Panc1 (cell line): ENCODE measurements at places on chromosomes 5 and 9.

GRCh38 chr5:103031607-103032006 lies 88.3 kb downstream of the GIN1 start:
- DNase-seq: no peak

DNA sequence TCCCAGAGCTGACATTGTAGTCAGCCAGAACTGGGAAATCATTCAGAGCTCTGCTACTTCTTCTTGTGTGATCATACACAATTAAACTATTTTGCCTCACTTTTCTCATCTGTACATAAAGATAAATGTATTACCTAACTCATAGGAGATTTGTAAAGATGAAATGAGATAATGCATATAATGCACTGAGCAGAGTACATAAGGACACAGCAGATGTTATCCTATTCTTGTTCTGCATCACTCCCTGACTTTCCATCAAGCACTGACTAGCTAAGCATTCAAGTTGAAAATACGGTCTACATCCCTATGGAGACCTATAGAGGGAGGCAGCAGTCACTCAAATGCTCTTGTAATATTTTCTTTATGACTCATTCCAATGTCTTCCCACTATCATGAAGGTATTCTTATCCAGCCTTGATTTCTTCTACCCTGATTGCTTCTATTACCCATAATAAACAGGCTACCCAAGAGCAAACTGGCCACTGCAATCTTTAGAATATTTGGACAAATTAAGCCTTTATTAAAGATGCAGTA lies 16.3 kb upstream of the PRR16 start:
- no peak for DNase-seq

- no peak for DNase-seq
Observed at GRCh38 chr5:137923856-137924255, 34.6 kb downstream of the PKD2L2 start.

GRCh38 chr5:167489202-167489601 lies 802.2 kb upstream of the WWC1 start:
- DNase-seq: no peak

DNA sequence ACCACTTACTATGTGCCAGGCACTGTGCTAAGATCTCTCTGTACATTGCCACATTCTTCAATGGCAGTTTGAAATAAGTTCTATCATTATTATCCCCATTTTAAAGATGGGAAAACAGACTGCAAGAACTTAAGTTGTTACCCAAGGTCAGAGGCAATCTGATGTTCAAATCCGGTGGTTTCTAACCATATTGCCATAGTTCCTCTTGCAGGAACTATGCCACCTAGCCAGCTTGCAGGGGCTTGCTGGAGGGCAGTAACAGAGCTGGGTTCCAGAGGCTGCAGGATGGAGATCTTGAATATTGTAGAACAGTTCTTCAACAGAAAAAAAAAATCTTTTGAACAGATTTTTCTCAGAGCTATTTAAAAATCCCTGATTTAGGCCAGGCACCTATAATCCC lies 71.8 kb upstream of the TNFAIP8 start:
- DNase-seq: no peak

- DNase-seq: no peak
Observed at GRCh38 chr9:134399435-134400056, 73.3 kb downstream of the RXRA start.

- no peak for DNase-seq
Observed at GRCh38 chr5:123000731-123001130, 35.8 kb downstream of the PPIC start.

GRCh38 chr5:10577371-10578292 lies 13.8 kb downstream of the ANKRD33B start:
- no peak for DNase-seq

GRCh38 chr9:10005206-10005605 lies 607.6 kb downstream of the PTPRD start:
- no peak for DNase-seq

GRCh38 chr5:157559301-157559700 lies 16.3 kb downstream of the ADAM19 start:
- DNase-seq: no peak

DNA sequence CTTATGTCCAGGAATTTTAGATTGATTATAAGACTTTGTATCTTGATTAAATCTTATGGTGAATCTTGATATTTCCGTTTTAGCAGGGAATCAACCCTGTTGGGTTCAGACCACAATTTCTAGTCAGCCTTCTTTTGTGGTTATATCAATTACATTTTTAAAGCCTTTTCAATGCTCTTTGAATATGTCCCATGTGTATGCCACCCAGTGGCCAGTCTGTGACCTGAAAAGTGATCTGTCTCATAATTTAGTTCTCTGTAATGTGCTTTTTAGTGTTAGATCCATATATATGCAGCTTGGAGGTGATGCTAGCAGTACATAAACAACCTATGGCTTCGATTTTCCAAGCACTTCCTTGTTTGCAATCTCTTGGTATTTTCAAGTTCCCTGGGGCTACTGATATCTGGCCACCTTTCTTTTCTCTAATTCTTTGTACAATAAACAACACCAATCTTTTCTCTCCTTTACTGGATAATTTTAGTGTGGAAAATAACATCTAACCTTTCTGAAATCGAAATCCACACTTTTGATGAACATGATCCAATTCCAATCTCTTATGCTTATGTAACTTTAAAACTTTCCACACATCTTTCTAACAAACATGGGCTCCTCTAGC lies 28.8 kb downstream of the PDE8B start:
- DNase-seq: no peak

GRCh38 chr5:71621268-71621667 lies 34.1 kb downstream of the MCCC2 start:
- no peak for DNase-seq

- no peak for DNase-seq
Observed at GRCh38 chr9:74662674-74663073, 165.5 kb downstream of the RORB start.

DNA sequence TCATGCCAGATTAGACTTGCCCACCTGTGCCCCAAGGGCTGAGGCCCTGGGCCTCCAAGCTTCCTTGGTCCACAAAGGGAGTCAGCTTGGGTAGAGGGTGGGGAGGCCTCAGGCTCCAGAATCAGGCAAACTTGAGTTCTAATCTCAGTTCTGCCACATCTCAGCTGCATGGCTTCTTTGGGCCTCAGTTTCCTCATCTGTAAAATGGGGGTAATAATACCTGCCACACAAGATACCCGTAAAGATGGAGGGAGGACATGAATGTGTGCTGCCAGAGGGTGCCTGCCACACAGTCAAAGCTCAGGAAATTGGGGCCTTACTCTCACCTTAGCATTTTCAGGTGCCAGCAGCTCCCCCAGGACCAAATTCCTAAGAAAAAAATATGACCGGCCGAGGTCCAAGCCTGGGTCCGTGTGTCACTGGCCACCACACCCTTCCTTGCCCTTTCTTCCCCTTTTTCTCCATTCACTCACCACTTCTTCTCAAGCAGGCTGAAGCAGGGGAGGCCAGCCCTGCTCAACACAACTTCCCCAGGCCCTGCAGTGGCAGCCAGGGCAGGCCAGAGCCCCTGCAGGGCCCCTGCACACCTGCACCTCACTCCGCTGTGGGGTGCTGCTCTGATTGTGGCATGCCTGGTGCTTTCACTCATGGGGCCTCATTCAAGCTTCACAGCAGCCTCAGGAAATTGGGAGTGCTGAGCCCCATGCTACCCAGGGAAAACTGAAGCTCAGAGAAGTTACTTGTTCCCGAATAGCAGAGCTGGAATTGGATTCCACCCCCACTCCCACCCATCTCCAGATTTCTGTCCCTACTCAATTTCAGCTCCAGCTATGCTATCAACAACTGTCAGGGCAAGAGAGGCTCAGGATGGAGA lies 3.9 kb downstream of the RGS14 start:
- DNase-seq: no peak

- DNase-seq: no peak
Observed at GRCh38 chr5:24232041-24232440, 412.7 kb downstream of the CDH10 start.

GRCh38 chr5:41337216-41337615 lies 123.9 kb upstream of the C6 start:
- DNase-seq: no peak

GRCh38 chr5:110002652-110003051 lies 312.9 kb downstream of the MAN2A1 start:
- DNase-seq: no peak

DNA sequence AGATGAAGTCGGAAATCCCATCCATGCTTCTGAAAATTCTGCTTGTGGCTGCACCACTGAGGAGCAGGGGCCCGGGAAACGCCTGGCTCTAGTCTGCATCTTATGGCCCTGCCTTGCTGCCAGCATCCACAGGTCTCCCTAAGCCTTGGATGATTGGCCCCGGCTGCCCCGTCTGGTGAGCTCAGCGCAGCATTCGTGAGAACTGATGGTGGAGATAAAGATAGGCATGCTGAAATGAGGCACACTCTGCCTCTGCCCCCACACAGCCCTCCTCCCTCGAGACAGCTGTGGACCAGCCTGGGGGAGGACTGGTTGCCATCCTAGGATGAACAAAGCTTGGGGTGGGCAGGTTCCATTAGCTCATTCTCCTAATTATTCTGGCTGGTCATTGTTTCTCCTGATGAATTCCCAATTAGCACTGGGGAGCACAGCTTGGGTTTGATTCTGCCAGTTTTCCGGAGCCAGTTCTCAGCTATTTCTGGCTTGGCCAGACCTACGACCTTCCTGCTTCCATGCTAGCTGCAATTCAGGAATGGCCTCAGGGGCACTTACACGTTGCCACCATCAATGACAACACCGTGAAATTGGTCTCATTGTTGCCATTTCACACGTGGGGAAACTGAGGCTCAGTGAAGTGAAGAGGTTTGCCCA lies 62.8 kb upstream of the CPEB4 start:
- no peak for DNase-seq

- DNase-seq: no peak
Observed at GRCh38 chr5:14917719-14918118, 46.1 kb upstream of the ANKH start.

DNA sequence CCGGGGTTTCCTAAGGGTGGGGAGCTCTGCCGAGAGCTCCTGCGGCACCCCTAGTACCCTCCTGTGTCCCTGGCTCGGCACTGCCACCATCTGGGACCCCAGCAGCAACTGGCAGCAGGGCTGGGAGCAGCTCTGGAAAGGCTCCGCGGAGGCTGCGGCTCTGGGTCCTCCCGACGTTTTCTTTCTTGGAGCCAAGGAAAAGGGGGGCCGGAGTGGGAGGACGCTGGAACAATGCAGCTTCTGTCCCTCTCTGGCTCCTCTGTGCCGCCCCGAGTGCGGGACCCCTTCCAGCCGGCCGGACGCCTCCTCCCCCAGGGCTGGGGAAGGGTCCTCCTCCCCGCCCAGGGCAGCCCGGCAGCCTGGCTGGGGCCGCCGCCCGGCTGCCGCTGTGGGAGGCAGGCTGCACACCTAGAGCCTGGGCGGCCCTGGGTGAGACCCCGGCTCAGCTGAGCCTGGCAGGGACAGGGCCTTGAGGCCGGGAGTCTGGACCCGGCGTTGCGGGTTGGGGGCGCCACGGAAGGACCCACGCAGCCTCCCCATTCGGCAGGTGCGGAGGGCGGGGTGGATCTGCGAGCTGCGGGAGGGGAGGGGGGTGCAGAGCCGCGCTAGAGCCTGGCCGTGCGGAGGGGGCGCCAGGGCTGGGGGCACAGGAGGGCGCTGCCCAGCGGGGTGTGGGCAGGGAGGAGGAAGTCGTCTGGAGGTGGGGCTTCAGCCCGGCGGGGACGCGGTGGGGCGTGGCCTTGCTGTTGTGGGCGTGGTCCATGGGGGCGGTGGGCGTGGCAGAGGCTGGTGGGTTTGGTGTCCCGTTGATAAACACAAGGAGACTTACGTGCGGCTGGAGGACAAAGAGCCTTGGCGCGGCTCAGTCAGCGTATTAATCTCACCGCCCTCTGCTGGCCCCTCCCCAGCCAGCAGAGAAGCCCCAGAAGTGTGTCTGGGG lies 15.1 kb downstream of the GPSM1 start:
- no peak for DNase-seq

DNA sequence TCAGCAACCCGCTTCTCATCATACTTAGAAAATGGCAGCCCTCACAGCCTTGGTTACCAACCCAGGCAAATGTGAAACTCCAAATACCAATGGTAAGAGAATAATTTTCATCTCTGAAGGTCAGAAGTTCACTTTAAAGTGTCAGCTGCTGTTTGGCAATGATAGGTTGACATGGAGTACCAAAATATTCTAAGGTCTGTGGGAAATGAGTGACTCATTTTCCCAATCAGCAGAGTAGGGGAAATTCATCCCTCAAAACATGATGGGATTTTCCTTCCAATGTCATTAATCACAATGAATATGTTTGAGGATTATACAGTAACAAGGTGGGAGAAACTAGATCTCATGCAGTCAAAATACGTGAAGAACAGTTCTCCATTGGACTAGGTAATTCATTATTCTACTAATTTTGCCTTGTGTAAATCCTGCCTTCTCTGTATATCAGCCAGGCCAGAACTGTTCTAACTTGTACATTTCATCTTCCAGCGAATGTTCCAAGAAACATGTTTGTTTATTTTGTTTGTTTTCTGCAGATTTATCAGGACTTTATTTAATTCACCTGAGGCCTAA lies 53.1 kb upstream of the ERBIN start:
- no peak for DNase-seq

GRCh38 chr5:126806-127205 lies 34.8 kb downstream of the PLEKHG4B start:
- DNase-seq: no peak

- DNase-seq: no peak
Observed at GRCh38 chr5:23473915-23474314, 33.5 kb upstream of the PRDM9 start.

DNA sequence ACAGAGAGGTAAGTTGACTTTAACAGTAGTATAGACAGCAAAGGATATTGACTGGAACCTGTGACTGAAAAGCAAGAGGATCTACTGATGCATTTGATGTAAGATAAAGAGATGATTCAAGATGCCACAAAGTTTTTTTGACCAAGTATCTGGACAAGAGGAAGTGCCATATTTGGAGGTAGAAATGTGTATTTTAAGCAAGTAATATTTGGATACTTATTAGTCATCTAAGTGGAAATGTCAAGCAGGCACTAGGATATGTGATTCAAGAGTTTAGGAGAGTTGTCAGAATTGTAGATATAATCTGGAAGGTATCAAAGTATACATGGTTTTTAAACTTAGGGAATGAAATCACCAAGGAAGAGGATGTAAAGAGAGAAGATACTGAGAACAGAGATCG lies 686.1 kb upstream of the CHD1 start:
- DNase-seq: no peak

GRCh38 chr9:33178972-33179697 lies 12.0 kb upstream of the B4GALT1 start:
- no peak for DNase-seq
